Muscle of leg (tissue), 16 donors: ENCODE measurements at places on chromosomes 13 and 19. TPM values are rescaled to one million over a fixed set of nuclear protein-coding genes. Genes with fewer than 3 reads are reported as not detected.

DNA sequence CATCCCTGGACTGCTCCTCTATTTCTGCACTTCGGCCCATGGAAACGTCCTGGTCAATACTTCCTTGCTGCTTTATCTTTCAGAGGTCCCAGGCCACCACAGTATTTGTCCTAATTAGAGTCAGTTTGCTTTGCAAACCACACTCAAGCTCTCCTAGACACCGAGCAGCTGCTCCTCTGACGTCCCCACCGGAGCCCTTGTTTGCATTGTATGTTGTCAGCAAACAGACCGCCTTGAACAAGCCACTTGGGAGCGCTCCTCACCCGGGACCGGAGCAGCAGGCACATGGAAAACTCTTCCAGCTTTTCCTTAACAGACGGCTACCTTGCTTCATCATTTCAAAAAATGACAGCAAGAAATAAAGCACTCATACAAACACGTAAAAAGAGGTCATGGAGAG is 51.5 kb upstream of the GTF3A start:
- no peak for DNase-seq

DNA sequence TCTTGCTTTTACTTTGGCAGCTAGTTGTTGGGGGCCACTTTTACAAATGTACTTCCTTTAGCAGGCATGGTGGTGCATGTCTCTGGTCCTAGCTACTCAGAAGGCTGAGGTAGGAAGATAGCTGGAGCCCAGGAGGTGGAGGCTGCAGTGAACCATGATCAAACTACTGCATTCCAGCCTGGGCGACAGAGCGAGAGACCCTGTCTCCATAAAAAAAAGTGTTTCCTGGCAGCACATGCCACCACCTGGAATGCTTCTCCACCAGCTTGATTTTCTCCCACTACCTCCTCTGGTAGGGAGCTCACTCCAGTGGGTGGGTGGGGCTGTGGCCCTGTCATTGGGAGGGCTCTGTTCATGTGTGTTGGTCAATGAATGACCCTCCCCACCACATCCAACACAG is 12.5 kb downstream of the FZR1 start:
- DNase-seq, result no peak

- peak; percentile 83 for DNase-seq
Measured at GRCh38 chr19:5031231-5032100, 62.6 kb downstream of the KDM4B start.

GRCh38 chr19:43564800-43565199 is 10.5 kb downstream of the XRCC1 start:
- DNase-seq, result peak; percentile 53

ZNF540 gene
- total RNA-seq, result 2.1 TPM

MFSD12 gene
- 15.3 TPM for total RNA-seq

DNA sequence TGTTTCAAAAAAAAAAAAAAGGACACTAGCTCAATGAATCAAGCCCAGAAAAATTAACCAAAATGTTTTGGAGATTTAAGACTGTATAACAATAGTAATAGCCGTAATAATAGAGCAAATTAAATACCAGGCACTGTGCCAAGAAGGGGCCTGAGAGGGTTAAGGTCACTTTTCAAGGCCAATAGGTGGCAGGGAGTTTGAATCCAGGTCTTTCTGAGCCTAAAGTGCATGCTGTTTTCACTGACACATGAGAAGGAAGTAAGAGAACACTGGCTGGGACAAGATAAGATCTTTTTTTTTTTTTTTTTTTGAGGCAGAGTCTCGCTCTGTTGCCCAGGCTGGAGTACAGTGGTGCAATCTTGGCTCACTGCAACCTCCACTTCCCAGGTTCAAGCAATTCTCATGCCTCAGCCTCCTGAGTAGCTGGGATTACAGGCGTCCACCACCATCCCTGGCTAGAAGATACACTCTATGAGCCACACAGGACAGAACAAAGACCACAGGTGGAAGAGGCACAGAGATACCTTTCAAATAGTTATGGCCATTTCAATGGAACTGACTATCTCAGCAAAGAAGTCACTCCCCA is 7.7 kb downstream of the FFAR2 start:
- no peak for DNase-seq

C13orf42 gene
- total RNA-seq, result 0.09 TPM

ZNF471 gene
- total RNA-seq, result 7.6 TPM

GRCh38 chr13:32837307-32837972 is 178.8 kb upstream of the KL start:
- DNase-seq, result no peak

GRCh38 chr13:50306156-50306555 is 290.9 kb downstream of the KCNRG start:
- DNase-seq, result no peak

- peak; percentile 61 for DNase-seq
Measured at GRCh38 chr13:114064450-114065140, 67.8 kb downstream of the RASA3 start.

DIAPH3 gene
- 4.3 TPM for total RNA-seq

RAB3A gene
- total RNA-seq, result 1.5 TPM

DNA sequence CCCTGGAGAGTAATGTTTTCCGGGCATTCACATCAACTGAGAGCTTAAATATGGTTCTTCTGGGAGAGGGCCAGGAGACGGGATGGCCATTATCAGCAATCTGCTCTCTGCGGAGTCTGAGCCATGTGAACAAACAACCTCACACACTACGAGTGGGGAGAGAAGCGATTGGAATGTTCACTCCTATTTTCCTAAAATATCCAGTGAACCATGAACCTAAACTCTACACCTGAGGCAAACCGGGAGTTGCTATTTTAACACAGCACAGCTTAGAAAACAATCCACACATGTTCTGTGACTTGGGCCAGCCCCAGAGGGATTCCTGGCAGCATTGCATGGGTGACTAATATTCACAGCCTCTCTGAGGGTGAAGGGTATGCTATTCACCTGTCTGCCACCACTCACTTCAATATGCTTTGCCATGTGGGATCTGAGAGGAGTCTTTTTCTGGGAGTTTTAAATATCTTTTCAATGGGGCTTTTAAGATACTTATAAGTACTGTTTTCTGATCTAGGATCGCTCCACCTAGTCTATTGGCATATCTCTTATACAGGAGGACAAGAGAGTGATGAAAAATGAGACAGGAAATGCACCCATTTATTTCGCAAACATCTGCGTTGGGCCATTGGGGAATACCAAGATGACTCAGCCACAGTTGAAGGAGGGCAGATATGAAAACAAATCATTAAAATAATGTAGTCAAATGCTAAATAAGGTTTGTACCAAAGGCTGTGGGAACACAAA is 72.6 kb upstream of the SERP2 start:
- no peak for DNase-seq
